ENCODE measurements at places on chromosomes 7 and 10.
A peak's percentile ranks its signal among the peaks of the same experiment; 100 is the strongest.

GRCh38 chr7:35454575-35455385, 200.9 kb upstream of the TBX20 start:
- DNase-seq = no peak

- no peak for DNase-seq
Observed at GRCh38 chr10:119667562-119668328, 16.6 kb downstream of the BAG3 start.

- no peak for DNase-seq
Observed at GRCh38 chr10:17841050-17841449, 31.9 kb downstream of the MRC1 start.

GRCh38 chr10:63708421-63708820, 187.2 kb downstream of the REEP3 start:
- no peak for DNase-seq

- DNase-seq = no peak
Observed at GRCh38 chr7:95330961-95331337, 6.6 kb upstream of the PON1 start.

- no peak for DNase-seq
Observed at GRCh38 chr7:34135924-34136323, 230.6 kb downstream of the BMPER start.

- no peak for DNase-seq
Observed at GRCh38 chr7:74023786-74024185, 4.2 kb upstream of the ELN start.

DNA sequence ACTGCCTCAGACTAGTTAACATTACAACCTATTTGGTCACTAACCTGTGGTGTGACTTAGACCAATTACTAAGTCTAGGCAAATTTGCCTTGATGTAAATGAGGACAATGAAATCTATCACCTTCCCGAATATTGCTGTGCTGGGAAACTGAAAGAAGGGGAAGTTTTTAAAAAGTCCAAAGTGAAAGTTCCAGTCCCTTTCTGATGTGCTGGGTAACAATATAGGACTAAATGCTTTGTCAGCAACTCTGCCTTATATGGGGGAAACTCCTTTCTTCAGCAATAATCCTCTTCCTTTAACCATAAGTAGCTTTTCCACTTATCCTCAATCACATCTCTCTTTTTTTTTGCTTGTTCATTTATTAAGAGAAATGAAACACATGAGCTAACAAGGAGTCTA, 3.9 kb downstream of the PIK3AP1 start:
- DNase-seq = no peak

DNA sequence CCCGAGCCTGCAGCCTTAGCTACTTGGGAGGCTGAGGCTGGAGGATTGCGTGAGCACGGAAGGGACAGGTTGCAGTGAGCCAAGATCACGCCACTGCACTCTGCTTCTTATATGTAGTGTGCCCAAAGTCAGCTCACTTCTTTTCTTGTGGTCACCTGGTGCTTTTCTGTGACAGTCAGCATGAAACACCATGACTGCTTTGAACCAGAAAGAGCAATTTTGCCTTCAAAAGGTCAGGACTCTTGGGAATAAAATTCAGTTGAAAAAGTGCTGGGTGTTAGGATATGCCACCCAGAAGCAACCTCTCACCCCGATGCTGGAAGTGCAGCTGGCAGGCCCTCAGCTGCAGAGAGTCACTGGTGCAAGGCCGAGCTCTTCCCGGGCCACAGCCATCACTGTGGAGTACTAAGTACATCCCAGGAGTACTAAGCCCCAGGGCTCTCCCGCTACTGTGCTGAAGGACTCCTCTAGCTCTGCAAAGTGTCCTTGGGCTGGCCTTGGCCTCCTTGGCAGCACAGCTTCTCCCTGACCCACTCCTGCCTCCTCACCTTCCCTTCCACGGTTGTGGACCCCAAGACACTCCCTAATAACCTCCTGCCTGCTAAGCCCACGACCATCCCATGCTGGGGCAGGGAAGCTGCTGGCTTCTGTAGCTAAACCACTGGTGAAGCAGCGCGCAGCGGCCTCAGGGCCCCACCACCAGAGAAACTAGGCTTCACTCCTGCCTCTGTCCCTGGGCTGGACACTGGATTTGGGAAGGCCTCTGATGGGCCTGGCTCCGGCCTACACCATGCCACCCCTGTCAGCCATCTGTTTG, 17.6 kb upstream of the GDI2 start:
- no peak for DNase-seq

- DNase-seq = no peak
Observed at GRCh38 chr7:150979713-150980390, 1.7 kb upstream of the KCNH2 start.

- DNase-seq = no peak
Observed at GRCh38 chr10:31147210-31147608, 115.5 kb upstream of the ZNF438 start.

- DNase-seq = no peak
Observed at GRCh38 chr7:154482863-154483262, 430.7 kb downstream of the DPP6 start.

- DNase-seq = no peak
Observed at GRCh38 chr10:120262857-120263547, 194.0 kb upstream of the PLPP4 start.

GRCh38 chr10:42866115-42866995, 83.8 kb downstream of the BMS1 start:
- DNase-seq = peak; percentile 88

- DNase-seq = no peak
Observed at GRCh38 chr7:80856769-80857168, 62.1 kb downstream of the SEMA3C start.

- DNase-seq = no peak
Observed at GRCh38 chr10:117936566-117936965, 110.2 kb downstream of the RAB11FIP2 start.

- no peak for DNase-seq
Observed at GRCh38 chr10:86389441-86390193, 23.0 kb upstream of the GRID1 start.

DNA sequence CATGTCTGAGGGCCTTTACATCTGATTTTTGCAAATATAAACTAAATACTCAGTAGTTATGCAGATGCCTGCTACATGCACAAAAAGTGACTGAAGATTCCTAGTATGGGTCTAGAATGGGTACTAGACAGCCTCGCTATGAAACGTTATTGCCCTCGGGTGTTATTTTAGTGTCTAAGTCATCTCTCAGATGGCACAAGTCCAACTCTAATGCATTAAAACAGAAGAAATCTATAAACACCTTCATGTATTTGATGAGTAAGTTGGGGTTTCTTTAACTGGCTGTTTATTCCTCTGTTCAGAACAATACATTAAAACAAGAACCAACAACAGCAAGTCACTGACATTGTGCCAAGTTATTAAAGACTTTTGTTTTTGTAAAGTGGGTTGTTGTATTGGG, 41.6 kb downstream of the TEX36 start:
- DNase-seq = no peak

GRCh38 chr7:18401757-18402156, 93.8 kb upstream of the HDAC9 start:
- no peak for DNase-seq

DNA sequence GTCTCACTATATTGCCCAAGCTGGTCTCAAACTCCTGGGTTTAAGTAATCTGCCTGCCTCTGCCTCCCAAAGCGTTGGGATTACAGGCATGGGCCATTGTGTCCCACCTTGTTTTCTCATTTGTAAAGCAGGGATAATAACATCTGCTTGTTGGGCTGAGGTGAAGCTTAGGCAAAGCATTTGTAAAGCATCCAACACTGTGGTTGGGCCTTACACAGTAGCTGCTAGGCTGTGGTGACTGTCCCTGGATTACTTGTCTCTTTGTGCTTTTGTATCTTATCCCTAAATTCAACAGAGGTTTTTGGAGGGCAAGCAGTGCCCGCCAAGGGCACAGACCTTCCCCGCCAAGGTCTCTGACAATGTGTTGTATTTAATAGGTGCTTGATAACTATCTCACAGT, 14.3 kb downstream of the HKDC1 start:
- DNase-seq = no peak

- DNase-seq = no peak
Observed at GRCh38 chr10:7756360-7756992, 31.3 kb downstream of the KIN start.

GRCh38 chr10:13669182-13669855, 82.6 kb downstream of the PRPF18 start:
- no peak for DNase-seq

DNA sequence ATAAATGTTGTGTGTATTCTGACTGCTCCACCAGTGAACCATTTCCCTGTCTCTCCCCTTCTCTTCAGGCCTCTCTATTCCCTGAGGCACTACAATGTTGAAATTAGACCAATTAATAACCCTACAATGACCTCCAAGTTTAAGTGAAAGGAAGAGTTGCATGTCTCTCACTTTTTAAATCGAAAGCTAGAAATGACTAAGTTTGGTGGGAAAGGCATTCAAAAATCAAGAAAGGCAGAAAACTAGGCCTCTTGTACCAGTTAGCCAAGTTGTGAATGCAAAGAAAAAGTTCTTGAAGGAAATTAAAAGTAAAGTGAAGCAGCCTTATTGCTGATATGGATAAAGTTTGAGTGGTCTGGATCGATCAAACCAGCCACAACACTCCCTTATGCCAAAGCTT, 198.3 kb upstream of the YAE1 start:
- DNase-seq = no peak

DNA sequence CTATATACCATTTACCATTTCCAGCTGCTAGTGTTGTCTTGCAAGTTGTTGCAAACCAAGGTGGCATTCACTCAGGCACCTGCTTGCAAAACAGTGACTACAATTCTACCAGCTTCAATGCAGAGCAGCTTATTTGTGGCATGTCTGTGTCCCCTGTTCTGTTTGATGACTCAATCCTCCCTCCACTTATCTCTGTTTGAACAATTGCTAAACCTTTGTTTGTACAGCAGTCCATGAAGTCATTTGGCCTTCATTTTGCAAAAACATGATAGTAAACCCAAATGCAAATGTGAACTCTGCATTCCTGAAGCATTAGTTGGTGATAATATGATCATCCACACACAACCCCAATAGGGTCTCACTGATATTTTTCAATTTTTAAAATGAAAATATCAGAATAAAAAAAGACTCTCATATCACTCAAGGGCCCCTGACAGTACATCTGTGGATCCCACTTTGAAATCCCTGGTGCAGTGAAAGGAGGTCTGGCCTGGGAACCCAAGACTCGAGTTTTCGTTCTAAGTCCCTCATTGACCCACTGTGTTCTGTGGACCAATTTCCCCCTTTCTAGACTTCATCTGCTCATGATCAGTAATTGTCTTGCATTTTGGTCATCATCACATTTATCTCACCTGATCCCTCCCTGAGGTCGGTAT, 425.4 kb downstream of the RPS24 start:
- no peak for DNase-seq

DNA sequence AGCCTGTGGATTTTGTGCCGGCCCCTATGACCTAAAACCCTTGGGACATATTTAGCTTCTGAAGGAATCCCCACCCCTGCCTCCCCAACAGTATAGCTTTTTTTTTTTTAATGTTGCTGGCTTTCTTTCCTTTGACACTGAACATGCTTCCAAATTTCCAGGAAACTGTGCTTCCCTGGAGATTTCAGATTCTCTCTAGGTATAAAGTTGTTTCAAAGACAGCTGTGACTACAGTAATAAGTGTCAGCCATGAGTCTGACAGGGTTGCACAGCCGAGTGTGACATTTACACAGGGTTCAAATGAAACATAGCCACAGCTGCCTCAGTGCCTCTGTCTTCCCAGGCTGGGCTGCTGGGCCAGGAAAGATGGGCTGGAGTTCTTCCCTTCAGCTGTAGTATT, 466.6 kb upstream of the COBL start:
- no peak for DNase-seq

DNA sequence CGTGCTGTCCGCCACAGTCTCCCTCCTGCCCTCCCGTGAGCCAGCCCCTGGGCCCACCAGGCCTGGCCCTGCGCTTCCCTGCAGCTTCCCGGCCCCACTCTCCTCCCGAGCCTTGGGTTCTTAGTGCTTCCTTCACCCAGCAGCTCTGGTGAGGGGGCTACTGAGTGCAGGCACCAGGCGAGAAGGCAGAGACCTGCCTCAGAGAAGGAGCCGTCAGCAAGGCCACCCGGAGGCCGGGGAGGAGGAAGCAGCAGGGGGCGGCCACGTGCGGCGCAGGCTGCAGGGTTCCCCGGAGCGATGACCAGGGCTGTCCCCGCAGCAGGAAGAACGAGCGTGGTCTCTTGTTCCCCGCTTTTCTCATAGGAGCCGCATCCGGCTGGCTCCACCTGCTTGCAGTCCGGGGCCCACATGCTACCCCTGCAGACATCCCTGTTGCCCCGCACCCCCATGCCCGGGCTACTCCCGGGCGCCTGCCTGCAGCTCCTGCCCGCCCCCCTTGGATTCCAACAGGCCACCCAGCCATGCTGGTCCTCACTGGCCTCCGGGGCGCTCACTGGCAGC, 20.5 kb downstream of the YKT6 start:
- DNase-seq = peak; percentile 27

DNA sequence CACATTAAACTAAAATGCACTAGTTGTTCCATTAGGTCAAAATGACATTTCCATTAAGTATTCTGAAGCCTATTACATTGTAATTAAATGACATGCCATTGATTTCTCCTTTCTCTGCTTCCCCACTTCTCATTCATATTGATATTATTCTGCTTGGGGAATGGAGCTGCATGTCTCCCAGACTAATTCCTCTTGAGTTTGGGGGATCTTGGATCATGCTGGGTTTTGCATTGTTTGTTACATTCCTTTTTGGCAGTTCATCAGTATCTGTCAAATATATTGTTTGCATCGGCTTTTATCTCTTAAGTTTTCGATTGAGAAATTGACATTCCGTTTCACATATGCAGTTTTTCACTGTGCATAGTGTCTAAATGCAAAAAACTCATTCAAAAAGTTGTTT, 65.1 kb upstream of the CYP26C1 start:
- no peak for DNase-seq

GRCh38 chr7:81627536-81628287, 142.1 kb downstream of the HGF start:
- no peak for DNase-seq

DNA sequence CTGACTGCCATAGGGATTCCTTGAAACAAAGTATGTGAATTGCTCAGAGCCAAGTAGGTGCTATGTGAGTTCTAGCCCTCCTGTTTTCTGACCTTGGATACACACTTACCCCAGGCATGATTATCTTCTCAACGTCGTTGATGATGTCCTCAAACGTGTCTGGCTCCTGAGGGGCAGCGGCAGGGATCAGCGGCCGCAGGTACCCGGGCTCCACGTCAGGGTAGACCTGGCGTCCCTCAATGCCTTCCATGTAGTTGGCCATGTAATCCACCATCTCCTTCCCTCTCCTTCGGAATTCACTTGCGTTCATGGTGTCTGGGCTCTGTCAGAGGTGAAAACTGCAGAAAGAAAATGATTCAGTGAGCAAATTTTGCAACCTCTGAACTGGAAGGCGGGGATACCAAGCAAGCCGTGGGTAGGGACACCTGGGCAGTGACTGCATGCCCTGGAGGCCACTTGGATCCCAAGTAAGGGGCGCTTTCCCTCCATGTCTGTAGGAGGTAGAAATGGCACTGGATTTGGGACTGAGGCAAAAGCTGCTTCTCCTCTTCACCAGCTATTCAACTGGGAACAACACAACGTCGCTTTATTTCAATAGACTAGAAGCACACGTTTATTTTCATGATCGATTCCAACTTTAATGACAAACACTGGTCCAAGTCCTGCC, 21.3 kb downstream of the DDC start:
- DNase-seq = no peak
